ENCODE measurements at places on chromosomes 16 and 17.
A peak's percentile ranks its signal among the peaks of the same experiment; 100 is the strongest.

DNA sequence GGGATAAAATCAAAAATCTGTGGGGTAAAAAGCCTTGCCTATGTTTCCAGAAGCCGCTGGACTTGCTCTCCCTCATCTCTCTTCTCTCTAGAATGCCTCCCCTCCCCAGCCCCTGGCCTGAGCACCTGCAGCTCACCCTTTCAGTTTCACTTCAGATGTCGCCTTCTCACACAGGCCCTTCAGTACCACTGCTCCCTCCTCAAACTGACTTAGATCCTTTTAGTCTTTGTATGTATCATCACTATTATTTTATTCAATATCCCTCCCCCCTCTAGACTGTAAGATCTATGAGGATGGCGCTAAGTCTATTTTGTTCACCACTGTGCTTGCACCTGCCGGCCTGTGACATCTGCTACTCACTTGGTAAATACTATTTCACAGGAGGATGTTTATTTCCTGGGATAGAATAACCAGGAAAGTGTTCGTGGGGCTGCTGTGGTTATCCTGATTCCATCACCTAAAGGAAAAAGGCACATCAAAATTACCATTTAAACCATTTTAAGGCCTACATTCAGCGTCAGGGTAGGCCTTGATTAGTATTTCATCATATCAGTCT, 122.3 kb downstream of the MRTFB start:
- peak; percentile 30 for DNase-seq

DNA sequence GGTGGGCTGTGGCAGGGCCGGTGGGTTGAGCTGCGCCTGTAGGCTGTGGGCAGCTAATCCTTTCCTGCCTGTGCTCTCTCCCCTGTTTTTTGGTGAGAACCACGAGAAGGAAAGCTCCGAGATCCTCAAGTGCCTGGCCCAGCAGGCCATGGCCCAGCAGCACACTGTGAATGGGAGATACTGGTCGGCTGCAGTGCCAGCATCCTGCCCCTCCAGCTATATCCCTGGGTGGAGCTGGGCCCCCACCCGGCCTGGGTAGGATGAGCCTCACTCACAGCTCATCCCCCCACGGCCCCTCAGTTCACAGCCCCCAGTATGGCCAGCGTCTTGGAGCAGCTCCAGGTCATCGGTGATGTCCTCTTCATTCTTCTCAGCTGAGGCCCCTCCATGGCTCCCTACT, 164.4 kb upstream of the ZNF267 start:
- DNase-seq, result no peak

- DNase-seq, result peak; percentile 24
Observed at GRCh38 chr17:2954898-2955445, 108.4 kb downstream of the OR1D5 start.

GRCh38 chr16:65122724-65123395, 997 bp upstream of the CDH11 start:
- no peak for DNase-seq

DNA sequence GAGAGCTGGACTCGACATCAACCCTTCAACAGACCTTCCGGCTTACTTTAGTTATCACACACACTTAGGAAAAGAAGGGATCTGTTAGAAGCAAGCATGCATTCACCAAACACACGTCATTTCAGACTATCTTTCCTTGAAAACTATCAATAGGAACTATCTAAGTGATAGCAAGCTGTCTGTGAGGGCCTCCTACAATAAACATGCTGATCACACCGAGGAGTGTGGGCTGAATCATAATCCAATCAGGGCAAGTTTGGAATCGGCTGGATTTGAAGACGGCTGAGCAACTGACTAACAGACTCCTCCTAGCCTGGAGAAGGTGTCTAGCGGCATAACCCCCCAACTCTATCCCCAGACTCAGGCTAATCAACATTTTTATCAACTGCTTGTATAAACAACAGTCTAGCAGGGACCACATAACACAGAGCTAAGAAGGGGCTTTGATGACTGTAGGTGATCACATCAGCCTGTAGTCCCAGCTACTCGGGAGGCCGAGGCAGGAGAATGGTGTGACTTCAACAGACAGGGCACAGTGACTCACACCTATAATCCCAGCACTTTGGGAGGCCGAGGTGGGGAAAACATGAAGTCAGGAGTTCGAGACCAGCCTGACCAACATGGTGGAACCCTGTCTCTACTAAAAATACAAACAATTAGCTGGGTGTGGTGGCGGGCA, 14.1 kb downstream of the NXN start:
- no peak for DNase-seq

DNA sequence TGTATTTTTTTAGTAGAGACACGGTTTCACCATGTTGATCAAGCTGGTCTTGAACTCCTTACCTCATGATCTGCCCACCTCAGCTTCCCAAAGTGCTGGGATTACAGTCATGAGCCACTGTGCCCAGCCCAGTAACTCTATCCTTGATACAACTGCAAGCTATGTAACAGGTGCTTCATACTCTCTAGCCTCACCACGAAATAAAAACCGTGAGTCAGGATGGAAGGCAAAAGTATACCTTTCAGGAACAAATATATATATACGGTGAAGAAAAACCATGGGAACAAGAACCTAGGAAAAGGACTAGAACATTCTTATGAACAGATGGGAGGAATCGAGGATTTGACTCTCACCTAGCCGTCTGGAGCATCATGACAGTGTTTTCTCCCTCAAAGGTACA, 9.6 kb upstream of the FBF1 start:
- no peak for DNase-seq

- peak; percentile 49 for DNase-seq
Observed at GRCh38 chr16:70428178-70428998, 10.5 kb downstream of the ST3GAL2 start.

DNA sequence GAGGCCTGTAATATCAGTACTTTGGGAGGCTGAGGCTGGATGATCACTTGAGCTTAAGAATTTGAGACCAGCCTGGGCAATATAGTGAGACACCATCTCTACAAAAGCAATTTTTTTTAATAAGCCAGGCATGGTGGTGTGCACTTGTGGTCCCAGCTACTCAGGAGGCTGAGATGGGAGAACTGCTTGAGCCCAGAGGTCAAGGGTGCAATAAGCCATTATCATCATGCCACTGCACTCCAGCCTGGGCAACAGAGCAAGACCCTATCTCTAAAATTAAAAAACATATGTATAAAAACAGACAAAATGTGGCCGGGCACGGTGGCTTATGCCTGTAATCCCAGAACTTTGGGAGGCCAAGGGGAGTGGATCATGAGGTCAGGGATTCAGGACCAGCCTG, 3.2 kb upstream of the ZNF785 start:
- DNase-seq, result no peak

- DNase-seq, result peak; percentile 59
Observed at GRCh38 chr17:77445760-77446532, 305.2 kb downstream of the SEC14L1 start.

GRCh38 chr17:51034800-51035199, 85.9 kb downstream of the SPAG9 start:
- DNase-seq, result no peak

- no peak for DNase-seq
Observed at GRCh38 chr17:7039832-7040231, 4.0 kb downstream of the SLC16A13 start.

DNA sequence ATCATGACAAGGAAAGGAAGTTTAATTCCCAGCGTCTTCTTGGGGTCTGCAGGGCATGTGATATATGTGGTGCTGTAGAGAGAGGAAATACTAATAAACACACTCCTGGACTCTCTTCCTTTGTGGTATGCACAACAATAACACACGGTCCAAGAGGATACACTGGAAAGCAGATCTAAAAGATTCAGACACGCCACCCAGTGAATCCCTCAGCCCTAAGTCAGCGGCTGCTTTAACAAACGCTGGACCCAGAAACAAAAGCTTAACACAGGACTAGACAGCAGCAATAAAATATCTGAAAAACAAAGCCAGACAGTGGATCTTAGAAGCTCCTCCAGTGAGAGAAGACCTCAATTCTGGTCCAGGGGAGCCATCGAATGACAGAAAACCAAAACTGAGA, 13.1 kb downstream of the CFAP20 start:
- no peak for DNase-seq

GRCh38 chr17:57369509-57369945, 113.2 kb downstream of the MSI2 start:
- no peak for DNase-seq

GRCh38 chr17:40536295-40537171, 28.7 kb downstream of the CCR7 start:
- no peak for DNase-seq

DNA sequence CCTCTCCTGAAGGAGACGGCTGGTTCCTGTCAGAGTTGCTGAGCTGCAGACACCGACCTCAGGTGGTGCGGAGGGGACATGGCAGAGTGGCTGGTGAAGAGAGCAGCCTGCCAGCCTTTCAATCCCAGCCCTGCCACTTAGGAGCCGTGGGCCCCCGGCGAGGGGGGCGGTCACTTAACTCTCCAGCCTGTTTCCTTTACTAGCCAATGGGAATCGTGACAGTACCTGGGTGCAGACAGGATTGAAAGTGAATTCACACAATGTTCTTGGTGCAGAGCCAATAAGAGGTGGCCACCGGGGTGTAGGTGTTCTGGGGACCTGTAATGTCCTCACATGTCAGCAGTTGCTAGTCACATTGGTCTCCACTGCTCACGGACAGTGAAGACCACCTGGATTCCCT, 13.5 kb downstream of the ACE start:
- no peak for DNase-seq

- peak; percentile 93 for DNase-seq
Observed at GRCh38 chr17:58337600-58338453, 9.2 kb upstream of the TSPOAP1 start.

DNA sequence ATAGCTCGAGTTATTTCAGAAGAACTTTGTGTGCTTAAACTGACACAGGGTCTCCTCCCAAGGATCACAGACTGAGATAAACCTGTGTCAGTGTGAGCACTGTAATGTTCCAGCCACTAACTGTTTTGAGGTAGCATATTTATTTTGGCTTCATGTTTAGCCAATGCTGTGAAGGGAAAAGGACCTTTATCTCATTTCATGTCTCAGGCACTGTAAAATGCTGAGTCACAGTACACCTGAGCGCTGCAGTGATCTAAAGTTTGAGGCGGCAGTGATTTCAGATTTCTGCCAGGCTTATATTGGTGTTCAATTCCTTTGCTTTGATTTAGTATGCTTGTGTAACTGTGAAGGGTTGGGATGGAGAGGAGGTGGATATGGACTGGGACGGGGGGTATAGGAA, 3.1 kb upstream of the DNAJA2 start:
- DNase-seq, result peak; percentile 9

- DNase-seq, result no peak
Observed at GRCh38 chr17:50469671-50470305, 1.1 kb upstream of the CHAD start.

DNA sequence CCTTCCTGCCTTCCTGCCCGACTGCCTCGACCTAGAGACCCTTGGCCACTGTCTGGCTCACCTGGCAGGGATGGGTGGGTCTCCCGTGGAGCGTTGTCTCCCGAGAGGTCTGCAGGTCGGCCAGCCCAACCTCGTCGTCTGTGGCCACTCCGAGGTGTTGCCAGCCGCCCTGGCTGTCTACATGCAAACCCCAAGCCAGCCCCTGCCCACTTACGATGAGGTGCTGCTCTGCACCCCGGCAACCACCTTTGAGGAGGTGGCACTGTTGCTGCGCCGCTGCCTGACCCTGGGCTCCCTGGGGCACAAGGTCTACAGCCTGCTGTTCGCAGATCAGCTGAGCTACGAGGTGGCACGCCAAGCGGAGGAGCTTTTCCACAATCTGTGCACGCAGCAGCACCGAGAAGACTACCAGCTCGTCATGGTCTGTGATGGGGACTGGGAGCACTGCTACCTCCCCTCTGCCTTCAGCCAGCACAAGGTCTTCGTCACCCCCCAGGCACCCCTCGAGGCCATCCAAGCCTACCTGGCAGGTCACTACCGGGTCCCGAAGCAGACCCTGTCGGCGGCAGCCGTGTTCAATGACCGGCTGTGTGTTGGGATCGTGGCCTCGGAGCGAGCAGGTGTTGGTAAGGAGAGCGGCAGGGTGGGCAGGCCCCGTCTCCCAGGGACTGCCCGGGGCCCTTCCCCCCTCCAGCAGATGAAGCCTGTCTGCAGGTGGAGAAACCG, 75.1 kb upstream of the ENDOV start:
- DNase-seq, result no peak

DNA sequence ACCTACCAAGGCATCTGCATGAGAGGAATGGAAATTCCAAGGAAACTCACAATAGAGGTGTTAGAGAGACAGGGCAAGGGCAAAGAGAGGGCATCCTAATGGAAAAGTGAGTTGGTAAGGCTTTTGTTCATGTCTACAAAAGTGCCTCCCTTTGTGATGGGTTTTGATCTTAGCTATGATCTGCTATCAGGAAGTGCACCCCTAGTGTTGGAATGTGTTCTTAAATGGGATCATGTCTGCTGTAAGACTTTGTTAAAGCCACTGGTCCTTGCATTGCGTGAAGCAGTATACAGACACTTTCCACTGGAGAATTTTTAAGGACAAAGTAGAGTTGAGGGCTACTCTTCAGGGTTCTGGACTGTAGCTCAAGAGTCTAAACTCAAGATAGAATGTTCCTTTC, 92.0 kb downstream of the MAP2K6 start:
- no peak for DNase-seq

DNA sequence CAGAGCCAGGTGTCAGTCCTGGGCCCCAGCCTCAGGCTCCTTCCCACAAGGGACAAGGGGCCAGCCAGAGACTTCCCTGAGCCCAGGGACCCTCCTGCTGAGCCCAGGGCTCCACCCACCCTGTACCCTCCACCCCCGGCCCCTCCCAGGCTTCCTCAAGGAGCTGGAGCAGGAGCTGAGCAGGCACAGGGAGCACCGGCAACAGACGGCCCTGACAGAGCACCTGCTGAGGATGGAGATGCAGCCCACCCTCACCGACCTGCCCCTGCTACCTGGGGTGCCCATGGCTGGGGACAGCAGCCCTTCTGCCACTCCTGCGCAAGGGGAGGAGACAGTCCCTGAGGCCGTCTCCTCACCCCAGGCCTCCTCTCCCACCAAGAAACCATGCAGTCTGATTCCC, 4.5 kb downstream of the SCRN2 start:
- no peak for DNase-seq

GRCh38 chr17:80834893-80835275, 156.8 kb upstream of the CHMP6 start:
- no peak for DNase-seq

DNA sequence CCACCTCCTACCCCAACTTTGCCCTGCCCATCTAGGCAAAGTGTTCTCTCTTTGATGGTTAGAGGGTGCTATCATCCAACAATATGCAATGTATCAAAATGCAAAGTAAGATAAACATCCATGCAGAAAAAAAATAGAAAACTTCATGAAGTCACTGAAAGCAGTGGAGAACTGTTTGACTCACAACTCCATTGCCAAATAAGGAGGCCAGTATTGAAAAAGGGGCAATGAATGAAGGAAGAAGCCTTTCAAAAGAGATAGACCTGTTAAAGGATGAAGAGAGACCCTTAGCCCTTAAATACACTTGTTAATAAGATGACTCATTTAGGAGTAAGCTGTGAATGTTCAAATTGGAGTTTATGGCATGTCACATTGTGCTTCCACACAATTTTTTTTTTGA, 13.0 kb downstream of the FA2H start:
- DNase-seq, result no peak
